MM.1S (cell line): ENCODE measurements at places on chromosomes 16 and 17.

GRCh38 chr17:63550817-63551639 lies 751 bp downstream of the DCAF7 start:
- no peak for DNase-seq

- DNase-seq, result no peak
Observed at GRCh38 chr16:18003033-18003432, 333.5 kb downstream of the NPIPA8 start.

GRCh38 chr17:82285141-82285540 lies 11.6 kb upstream of the CSNK1D start:
- DNase-seq, result no peak

- DNase-seq, result no peak
Observed at GRCh38 chr17:51992864-51993416, 165.6 kb downstream of the CA10 start.

- no peak for DNase-seq
Observed at GRCh38 chr17:1486802-1487695, 5.4 kb downstream of the MYO1C start.

DNA sequence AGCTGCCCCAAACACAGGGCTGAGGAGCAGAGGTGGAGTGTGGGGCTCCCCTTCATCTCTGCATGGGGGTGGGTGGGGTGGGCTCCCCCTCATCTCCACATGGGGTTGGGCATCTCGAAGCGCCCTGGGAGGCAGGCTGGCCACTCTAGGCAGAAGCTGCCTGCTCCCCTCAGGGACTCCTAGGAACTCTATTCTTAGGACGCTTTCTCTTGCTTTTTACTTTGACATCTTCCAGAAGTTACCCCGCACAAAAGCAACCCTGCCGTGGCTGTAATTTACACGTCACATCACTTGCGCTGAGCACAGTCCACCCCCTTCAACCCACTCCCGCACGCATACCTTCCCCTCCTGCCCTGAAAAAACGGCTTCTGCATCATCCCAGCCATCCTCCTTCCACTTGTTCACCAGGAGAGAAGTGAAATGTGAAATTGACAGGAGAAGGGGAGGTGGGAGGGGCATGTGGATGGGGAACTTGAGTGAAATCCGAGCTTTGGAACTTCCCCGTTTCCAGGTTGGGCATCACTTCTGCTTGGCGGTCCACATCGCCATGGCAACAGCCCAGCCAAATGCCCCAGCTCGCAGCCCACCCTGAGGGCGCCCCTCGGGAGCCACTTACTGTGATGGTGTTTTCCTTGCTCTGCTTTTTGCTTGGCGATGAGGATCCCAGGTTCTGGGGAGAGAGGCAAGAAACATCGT lies 53.7 kb upstream of the RCVRN start:
- no peak for DNase-seq

DNA sequence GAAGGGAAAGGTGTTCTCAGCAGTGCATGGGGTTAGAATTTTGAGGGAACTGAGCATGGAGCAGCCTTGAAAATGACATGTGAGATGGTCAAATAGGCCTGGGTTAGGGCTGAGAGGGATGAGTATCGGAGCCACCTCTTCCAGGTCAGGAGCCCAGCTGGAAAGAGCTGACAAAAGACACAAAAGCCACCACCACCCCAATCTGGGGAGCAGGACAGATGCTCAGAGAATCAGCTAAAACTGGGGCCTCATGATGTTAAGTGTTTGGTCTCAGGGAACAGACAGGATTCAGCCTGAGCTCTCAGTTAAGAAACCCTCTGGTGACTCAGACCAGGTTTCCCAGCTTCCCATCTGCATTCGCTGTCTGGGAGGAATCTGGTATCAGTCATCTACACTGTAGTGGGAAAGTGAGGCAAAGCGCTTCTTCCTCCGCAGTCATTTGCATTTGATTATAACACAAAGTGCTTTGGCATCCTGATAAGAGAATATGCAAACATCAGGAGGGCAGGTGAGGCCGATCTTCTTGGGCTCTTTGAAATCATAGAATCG lies 2.6 kb downstream of the WNT9B start:
- DNase-seq, result no peak
